Right cardiac atrium (tissue), 5 donors: ENCODE measurements at places on chromosomes 16 and 17.

- DNase-seq, result peak; percentile 72
Measured at GRCh38 chr16:4847774-4848587, 700 bp downstream of the UBN1 start.

DNA sequence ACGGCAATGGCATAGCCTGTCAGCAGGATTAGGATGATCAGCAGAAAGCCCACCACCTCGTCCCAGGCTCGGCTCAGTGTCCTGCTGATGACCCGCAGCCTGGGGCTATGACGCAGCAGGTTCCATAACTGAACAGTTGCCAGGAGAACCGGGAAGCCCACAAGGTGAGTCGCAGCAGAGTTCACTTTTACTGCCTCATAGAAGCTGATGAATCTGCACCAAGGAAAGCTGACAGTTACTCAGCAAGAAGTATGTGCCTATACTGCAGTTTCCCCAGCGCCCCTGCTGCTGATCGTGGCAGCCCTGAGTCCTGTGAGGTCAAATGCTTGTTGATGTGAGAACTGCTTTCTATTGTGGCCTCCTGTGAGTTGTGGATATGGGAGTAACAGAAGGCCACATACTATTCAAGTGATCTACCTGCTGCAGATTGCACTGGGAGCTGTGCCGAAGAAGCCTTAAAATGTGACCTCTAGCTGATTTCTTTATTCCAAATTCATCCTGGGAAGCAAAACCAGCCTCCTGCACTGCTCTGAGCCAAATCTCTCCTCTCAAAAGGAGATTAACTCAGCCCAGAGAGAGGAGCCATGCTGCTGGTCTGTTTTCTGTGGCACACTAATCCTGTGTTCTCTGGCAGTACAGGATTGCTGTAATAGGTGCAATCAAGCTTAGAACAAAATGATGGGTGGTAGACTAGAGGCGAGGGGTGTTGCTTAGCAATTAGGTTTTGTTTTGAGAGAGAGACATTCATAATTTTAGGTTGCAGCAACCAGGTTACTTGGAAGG, 38.8 kb downstream of the IST1 start:
- DNase-seq, result no peak

GRCh38 chr16:5196204-5196603, 98.6 kb upstream of the EEF2KMT start:
- no peak for DNase-seq

GRCh38 chr17:77140878-77141767, at the start of gene SEC14L1:
Gene SEC14L1, plus strand, starts transcription at chr17:77140969. Its CDS starts 2,628 bp downstream, at chr17:77143597.
- DNase-seq, result peak; percentile 81

DNA sequence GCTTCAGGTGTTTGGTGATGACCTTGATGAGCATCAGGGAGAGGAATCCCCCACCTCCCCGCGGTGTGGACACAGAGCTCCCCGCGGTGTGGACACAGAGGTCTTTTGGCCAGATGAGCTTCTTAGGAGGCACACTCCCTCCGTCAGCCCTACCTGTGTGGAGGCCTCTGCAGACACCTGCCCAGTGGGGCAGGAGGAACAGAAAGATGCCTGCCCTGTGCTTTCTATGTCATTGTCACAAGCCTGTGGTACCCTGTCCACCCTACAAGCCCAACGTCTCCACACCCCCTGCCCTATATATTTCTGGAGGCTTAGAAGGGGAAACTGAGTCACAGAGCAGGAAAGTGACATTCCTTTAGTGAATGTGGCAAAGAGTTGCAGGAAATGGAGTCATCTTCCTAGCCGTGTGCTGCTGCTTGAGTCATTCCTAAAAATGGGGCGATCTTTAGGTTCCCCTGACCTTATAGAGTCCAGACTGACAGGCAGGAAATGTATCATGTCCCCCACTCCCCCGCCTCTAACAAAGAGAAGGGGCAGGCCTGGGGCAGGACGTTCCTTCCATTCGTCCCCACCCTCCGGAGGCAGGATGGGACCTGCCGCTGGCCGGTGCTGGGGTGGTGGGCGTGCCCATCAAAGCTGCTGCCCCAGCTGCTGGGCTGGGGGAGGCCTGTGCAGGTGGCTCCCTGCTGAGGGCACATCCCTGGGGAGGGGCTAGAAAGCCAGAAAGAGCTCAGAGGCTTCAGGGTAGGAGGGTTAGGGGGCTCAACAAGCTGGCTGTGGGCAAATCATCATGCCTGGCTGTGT, 1.0 kb upstream of the C16orf74 start:
- no peak for DNase-seq

- no peak for DNase-seq
Measured at GRCh38 chr17:77508047-77508715, 367.4 kb downstream of the SEC14L1 start.

DNA sequence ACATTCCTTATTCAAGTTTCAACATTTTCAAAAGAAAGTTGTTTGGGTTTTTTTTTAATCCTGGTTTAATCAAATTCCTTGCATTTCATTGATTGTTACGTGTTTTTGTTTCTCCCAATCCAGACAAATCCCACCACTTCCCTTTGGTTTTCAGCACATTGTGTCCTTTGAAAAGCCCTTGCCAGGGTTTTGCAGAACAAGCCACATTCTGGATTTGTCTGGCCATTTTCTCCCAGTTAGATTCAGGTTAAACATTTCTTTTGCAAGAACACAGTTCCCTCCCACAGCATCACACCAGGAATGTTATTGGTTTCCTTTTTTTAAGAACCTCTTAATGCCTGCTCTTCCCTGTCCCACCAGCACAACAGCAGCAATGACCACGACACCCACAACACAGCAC, 278.0 kb upstream of the SALL1 start:
- no peak for DNase-seq

DNA sequence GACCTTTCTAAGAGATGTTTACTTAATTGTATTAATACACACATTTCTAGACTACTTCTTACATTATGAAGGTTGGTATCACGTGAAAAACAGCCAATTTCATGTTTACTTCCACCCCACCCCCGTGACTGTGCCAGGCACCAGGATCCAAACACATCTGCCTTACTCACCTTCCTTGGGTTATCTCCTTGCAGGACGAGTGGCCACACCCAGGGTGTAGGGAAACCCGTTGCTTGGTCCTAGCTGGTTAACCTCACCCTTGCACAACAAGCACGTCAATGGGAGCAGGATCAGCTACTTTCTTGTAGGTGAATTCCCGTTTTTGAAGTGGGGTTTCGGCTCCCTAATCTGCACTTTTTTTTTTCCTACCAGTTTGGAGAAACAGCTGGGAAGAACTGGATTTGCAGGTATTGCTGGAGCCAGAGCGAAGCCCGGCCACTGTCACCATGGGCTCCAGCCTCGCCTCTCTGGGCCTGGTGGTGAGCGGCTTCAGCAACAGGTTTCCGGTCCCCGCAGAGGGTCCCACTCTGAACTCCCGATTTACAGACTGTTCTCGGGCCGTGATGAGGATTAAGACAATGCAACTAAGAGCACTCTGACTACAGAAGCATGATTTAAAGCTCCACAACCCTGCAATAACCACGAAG, 2.1 kb upstream of the UBB start:
- DNase-seq, result no peak
